Endothelial cell of umbilical vein (primary cell): ENCODE measurements at places on chromosomes 12 and 14. TPM values are rescaled to one million over a fixed set of nuclear protein-coding genes. Genes with fewer than 3 reads are reported as not detected.

Gene HAL
- total RNA-seq: 0.44 and 0.62 TPM in 2 replicates

Gene TBX5
- total RNA-seq: not detected in 2 replicates

Gene DMAC2L
- total RNA-seq: 7.9 and 13.9 TPM in 2 replicates

Gene ISM2
- not detected in 2 replicates for total RNA-seq

Gene MANSC4
- 0.65 TPM in 1 of 2 replicates, not detected in the other for total RNA-seq

Gene MIPOL1
- total RNA-seq: 31.3 and 33.5 TPM in 2 replicates

Gene KRT83
- not detected in 2 replicates for total RNA-seq

Gene PRKAB1
- total RNA-seq: 21.9 and 23.1 TPM in 2 replicates

Gene FUT8
- 27.7 and 38.8 TPM in 2 replicates for total RNA-seq
